Uterus (tissue), 4 donors: ENCODE measurements at places on chromosomes 3 and 15. TPM values are rescaled to one million over a fixed set of nuclear protein-coding genes. Genes with fewer than 3 reads are reported as not detected.

Gene TRIM42
- total RNA-seq = not detected

Gene POMGNT2
- total RNA-seq = 17.6 TPM

Gene DUOXA2
- total RNA-seq = not detected

Gene COL7A1
- total RNA-seq = 0.88 TPM

DNA sequence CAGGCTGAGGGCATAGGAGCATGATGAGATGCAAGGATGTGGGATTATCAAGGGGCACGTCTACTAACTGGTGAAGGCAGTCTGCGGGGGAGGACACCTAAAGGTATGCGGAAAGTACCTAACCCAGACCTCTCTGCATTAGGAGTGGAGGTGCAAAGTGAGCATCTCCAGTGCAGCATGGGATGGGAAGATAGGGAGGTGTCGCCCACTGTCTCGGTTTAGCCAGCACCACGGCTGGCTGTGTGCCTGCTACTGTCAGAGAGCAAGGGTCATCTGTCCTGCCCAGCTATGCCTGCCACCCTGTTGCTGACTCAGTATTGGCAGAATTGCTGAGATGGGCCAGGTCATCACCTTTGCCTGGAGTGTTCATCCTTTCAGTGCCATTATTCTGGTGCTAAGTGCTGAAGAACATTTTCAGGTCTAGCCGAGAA, 40.1 kb downstream of the OXNAD1 start:
- no peak overlapping the region for H3K4me3 ChIP-seq
- DNase-seq = no peak
- no peaks in the 10 kb centered on the region for H3K36me3 ChIP-seq
- H3K4me1 ChIP-seq = peaks cover 7% of the 10 kb centered on the region

DNA sequence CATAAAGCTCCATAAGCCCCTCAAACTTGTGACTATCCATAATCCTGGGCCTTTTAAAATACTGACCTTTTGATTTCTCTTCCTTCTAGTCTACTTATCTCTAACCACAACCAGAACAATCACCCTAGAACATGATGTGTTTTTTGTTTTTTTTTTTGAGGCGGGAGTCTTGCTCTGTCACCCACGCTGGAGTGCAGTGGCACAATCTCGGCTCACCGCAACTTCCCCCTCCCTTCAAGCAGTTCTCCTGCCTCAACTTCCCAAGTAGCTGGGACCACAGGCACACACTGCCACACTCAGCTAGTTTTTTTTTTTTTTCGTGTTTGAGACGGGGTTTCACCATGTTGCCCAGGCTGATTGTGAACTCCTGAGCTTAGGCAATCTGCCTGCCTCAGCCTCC, 25.1 kb downstream of the VPS39 start:
- no peak for DNase-seq
- H3K4me3 ChIP-seq = no peak overlapping the region
- no peak overlapping the region for H3K27ac ChIP-seq

GRCh38 chr3:142628801-142629200, 32.6 kb downstream of the PLS1 start:
- no peak overlapping the region for H3K4me3 ChIP-seq
- no peaks in the 10 kb centered on the region for H3K4me1 ChIP-seq
- H3K36me3 ChIP-seq = no peaks in the 10 kb centered on the region

GRCh38 chr3:133901083-133901482, 5.4 kb upstream of the RAB6B start:
- H3K27me3 ChIP-seq = no peaks in the 10 kb centered on the region
- H3K4me1 ChIP-seq = no peaks in the 10 kb centered on the region
- no peak for DNase-seq
- H3K27ac ChIP-seq = no peak overlapping the region

DNA sequence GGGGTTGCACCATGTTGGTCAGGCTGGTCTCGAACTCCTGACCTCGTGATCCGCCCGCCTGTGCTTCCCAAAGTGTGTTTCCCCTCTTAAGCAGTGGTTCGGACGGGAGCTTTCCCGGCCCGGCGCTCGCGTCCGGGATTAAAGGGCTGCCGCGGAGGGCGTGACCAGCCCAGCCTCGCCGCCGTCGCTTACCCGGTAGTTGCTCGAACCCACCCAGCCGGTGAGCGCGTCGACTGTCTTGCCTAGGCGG, 513 bp downstream of the CLASP2 start:
- H3K4me3 ChIP-seq = peak overlapping the region; percentile 92
- DNase-seq = peak; percentile 57
- H3K4me1 ChIP-seq = no peaks in the 10 kb centered on the region
- no peaks in the 10 kb centered on the region for H3K27me3 ChIP-seq
- peak overlapping the region; percentile 99 for H3K27ac ChIP-seq

- H3K27me3 ChIP-seq = no peaks in the 10 kb centered on the region
- no peak overlapping the region for H3K4me3 ChIP-seq
- no peaks in the 10 kb centered on the region for H3K36me3 ChIP-seq
- peaks cover 22% of the 10 kb centered on the region for H3K4me1 ChIP-seq
- DNase-seq = no peak
These were observed 123.9 kb upstream of the MEF2A start for GRCh38 chr15:99441871-99442251.

GRCh38 chr15:39942101-39942752, 8.3 kb downstream of the EIF2AK4 start:
- no peak overlapping the region for H3K27ac ChIP-seq
- H3K27me3 ChIP-seq = no peaks in the 10 kb centered on the region
- no peak for DNase-seq
- H3K4me1 ChIP-seq = no peaks in the 10 kb centered on the region
- H3K4me3 ChIP-seq = no peak overlapping the region
- H3K36me3 ChIP-seq = no peaks in the 10 kb centered on the region
